NCI-H510A (cell line): ENCODE measurements at places on chromosomes 4 and X.
A peak's percentile ranks its signal among the peaks of the same experiment; 100 is the strongest.

DNA sequence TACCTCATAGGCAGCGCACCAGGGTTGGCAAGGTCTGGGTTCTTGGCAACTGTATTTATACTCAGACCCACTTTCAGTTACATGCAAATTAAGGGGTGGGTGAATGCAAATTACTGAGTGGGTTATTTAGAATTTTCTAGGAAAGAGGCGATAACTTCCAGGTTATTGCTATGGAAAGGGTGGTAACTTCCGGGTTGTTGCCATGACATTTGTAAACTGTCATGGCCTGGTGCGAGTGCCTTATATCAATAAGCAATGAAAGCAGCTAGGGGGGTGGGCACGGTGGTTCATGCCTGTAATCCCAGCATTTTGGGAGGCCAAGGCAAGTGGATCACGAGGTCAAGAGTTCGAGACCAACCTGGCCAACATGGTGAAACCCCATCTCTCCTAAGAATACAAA is 57.5 kb upstream of the SLC7A3 start:
- no peak for DNase-seq

GRCh38 chr4:74997948-74998729 is 65.2 kb downstream of the PARM1 start:
- DNase-seq, result no peak

DNA sequence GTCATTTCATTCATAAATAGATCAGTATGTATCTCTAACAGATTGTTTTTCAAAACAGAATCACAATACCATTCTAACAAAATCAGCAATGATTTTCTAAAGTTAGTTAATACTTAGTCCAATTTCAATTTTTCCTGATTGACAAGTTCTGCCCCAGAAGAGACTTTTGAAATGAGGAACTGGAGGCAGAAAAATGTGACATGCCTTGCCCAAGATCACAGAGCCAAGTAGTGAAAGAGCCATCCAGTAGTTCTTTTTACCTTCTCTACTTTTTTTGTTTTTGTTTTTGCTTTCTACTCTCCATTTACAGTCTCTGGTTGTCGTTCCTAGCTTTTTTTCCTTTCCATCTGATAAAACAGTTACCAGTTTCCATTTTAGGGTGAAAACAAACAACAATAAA is 129.3 kb upstream of the TMEM164 start:
- DNase-seq, result no peak

DNA sequence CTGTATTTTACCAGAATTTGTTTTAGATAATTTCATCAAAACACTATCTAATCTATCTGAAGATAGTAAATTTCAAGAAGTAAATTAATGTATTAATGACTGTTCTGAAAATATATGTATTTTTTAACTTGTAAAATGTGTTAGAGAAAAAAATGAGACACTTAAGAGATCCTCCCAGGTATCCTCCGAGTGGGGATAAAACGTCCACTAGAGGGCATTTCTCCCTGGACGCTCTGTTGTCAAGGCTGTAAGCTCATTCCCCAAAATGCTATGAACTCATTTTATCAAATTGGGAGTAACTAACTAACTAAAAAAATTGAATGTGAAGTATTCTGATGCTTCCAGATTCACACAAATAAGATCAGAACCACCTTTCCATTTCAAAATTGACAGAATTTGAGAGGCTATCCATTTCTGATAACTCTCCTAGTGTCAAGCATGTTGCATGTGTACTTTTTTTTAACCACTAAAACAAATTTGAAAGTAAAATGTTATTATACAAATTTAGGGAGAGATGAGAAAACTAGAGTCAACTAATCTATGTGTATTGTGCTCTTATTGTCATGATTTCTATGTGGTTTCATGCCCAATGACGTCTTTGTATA is 337.3 kb upstream of the HS3ST1 start:
- no peak for DNase-seq

DNA sequence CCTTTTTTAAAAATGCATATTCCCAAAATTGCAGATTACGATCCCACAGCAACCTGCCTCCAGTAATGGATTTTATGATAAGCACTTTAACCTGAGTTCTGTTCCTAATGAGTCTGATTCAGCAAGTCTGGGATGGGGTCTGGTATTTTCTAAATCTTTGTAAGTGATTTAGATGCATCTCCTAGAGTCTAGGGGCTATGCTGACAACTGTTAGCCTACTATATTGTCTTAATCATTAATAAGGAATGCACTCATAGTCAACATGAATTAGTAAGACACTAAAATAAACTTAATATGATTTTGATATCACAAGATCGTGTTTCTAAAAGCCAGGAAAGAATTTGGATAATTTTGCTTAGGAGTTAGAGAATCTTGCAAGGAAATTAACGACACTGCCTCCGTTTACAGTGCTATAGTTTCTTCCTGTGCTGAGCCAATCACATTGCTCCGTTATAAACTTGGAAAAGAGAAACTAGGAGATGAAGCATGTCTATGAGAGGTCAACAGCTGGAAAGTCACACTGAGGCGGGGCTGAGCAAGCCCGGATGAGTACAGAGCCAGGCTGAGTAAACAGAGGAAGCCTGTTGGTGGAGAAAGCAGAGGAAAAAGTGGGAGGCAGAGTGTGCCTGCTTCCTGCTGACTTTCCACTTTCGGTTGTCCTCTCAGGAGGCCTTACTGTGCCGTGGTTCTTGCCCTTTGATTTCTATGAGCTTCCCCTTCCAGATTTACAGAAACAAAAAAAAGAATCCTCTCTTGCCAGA is 5.4 kb downstream of the SCARB2 start:
- peak; percentile 80 for DNase-seq

DNA sequence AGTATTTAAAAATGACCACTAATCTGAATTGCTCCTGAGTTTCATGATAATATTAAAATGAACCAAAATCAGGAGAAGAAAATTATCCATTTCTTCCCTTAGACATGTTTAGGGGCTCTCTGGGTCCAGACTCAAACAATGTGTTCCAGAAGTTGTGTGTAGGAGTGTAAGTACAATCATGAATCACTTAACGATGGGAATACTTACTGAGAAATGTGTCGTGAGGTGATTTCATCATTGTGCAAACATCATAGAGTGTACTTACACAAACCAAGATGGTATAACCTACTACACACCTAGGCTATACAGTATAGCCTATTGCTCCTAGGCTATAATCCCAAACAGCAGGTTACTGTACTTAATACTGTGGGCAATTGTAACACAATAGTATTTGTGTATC is 74.8 kb downstream of the STPG2 start:
- no peak for DNase-seq

- no peak for DNase-seq
Observed at GRCh38 chrX:22090181-22090580, 58.1 kb downstream of the PHEX start.

GRCh38 chrX:107829878-107830277 is 4.2 kb downstream of the MID2 start:
- no peak for DNase-seq

GRCh38 chrX:98568795-98569194 is 1685.1 kb downstream of the RPA4 start:
- no peak for DNase-seq

GRCh38 chr4:187027272-187027671 is 303.6 kb upstream of the FAT1 start:
- peak; percentile 8 for DNase-seq

GRCh38 chr4:79255793-79256192 is 70.1 kb downstream of the NAA11 start:
- DNase-seq, result no peak
